ENCODE measurements at places on chromosomes 4 and X. TPM values are rescaled to one million over a fixed set of nuclear protein-coding genes. Genes with fewer than 3 reads are reported as not detected.
A peak's percentile ranks its signal among the peaks of the same experiment; 100 is the strongest.

The BEX5 gene
- 1.6 TPM for polyA plus RNA-seq

DNA sequence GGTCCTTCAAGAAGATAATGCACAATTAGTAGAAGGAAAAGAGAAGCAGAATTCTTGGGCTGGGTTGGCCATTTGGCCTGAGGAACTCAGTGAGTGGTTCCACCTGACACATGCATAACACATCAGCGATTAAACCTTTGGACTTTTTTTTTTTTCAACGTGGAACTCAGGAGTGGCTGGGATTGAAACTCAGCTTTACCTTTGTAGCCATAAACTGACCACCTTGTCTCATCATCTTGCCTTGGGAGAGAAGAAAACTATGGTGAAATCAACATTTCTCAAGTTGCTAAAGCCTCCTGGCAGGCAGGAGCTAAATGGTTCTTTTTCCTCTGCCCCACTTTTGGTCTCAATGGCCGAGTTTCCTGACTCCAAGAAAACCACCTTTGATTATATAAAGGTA is 16.3 kb downstream of the PTTG2 start:
- no peak for DNase-seq

GRCh38 chrX:150291014-150291413 is 72.1 kb upstream of the MAMLD1 start:
- no peak for DNase-seq

GRCh38 chr4:123304151-123304964 is 92.2 kb upstream of the SPRY1 start:
- peak; percentile 19 for DNase-seq

The PHF8 gene
- 22.5 TPM for polyA plus RNA-seq

DNA sequence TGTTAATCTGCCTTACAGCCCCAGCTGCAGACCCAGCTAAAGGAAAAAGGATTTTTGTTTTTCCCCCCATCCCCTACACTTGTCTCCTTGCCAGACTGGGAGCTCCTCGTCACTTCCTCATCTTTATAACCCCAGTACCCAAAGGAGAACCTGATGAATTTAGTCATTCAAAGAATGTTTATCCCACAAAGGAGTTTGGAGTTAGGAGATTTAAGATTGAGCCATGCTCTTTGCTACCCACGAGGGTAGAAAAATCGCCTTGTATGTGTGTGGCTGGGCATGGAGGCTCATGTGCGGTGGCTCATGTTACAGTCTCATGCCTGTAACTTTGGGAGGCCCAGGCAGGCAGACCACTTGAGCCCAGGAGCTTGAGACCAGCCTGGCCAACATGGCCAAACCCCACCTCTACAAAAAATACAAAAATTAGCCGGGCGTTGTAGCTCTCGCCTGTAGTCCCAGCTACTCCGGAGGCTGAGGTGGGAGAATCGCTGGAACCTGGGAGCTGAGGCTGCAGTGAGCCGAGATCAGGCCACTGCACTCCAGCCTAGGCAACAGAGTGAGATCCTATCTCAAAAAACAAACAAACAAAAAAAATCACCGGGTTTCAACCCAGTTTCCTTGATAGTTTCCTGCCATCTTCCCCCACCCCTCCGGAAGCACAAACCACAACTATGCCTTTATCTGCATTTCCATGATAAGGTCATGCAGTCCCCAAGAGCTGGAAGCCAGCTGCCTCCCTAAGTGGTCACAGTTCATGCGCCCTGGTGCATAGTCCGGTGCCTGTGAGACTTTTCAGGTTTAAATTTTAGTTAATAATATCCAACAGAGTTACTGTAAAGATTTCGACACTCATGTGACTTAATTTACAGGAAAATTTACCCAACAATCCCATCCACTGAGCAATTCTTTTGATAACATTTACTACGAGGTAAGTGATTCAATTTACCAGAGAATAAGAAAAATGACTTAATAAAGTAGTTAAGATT is 1.5 kb downstream of the CFAP97 start:
- DNase-seq, result no peak

The BMX gene
- polyA plus RNA-seq, result 0.50 TPM

- no peak for DNase-seq
Observed at GRCh38 chrX:150164971-150165600, 198.0 kb upstream of the MAMLD1 start.

- no peak for DNase-seq
Observed at GRCh38 chrX:55777596-55777995, 60.0 kb downstream of the RRAGB start.

DNA sequence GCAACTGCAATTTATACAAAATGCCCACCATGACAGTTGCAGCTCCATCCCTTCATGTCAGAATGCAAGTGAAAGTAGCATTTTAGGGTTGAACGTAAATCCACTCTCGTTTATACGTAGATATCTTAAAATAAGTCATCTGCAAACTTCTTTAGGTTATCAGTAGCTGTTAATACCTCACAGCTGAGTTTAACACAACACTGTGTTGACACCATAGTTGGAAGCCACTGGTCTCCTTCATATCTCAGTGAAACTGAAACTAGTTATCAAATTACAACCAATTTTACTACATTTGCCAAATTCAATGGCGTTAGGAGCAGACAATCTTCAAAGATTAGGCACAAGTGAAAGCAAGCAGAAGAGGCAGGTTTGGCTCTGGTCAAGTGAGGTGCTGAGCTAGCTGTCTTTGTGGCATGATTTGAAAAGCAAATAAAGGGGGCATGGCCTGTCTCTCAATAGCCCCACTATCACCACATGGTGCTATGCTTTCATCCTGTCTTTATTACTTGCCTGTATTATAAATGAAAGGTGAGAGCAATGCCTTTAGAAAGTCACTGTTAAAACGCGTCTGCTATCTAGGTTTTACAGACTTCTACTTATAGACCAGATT is 12.3 kb downstream of the PPP3CA start:
- no peak for DNase-seq

DNA sequence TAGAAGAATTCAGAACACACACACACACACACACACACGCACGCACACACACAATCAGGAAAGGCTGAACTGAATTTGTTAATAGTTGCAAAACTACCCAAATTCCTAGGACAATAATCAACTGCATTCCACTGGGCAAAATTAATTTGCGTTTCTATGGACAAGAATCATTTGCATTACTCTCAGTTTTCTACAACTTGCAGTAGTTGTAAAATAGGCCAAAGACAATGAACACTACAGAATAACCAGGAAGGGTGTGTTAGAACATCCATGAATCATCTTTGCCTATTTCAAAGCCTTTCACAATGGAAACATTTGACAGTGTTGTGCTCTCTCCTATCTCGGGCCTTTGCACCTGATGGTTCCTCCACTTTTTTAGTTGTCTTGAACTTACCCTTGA is 77.1 kb upstream of the IGFBP7 start:
- DNase-seq, result no peak

All from left renal pelvis (tissue), 4 donors.